Activated T-cell treated with anti-CD3 and anti-CD28 coated beads, Interleukin-2, amount 50 U/mL, for 24 hours (primary cell): ENCODE measurements at places on chromosomes 2 and 18.

DNA sequence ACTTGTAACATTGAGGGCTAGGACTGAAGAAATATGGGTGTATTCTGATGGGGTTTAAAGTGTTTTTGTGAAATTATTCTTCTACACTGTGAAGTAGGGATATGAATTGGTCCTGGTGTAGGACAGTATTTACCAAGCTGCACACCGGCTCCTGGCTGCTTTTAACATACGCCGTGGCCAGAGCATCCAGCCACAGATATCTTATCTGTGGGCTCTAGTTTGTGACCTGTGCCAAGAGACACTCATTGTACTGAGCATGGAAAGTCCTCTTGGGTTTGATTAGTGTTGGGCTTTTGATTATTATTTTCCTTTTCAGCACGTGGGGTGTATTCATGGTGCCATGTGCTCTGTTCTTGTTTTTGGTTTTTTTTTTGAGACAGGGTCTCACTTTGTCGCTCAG lies 8.0 kb downstream of the USP39 start:
- H3K4me3 ChIP-seq = no peak overlapping the region
- no peaks in the 10 kb centered on the region for H3K27me3 ChIP-seq
- DNase-seq = no peak

DNA sequence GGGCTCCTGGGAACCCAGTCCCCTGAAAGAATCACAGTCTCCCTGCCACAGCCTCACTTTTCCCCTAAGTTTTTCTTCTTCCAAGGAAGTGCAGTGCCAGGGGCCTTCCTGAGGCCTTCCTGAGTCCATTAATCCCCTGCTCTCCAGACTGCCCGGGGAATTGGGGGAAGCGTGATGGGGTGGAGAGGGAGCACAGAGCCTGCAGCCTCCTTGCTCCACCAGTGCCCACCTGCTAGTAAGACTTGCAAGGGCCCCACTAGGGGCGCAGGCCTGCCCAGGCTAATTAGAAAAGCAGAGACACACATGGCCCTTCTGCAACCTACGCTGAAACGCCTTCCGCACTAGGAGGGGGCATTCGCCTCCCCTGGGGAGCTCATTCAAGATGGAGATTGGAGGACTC lies 110.6 kb downstream of the MRO start:
- no peaks in the 10 kb centered on the region for H3K27me3 ChIP-seq
- no peak for DNase-seq
- no peaks in the 10 kb centered on the region for H3K4me1 ChIP-seq
- no peak overlapping the region for H3K4me3 ChIP-seq
- no peak overlapping the region for H3K27ac ChIP-seq

GRCh38 chr2:204340511-204340910 lies 204.8 kb upstream of the PARD3B start:
- no peak overlapping the region for H3K27ac ChIP-seq
- H3K27me3 ChIP-seq = peaks cover 44% of the 10 kb centered on the region
- no peaks in the 10 kb centered on the region for H3K4me1 ChIP-seq
- H3K4me3 ChIP-seq = no peak overlapping the region
- DNase-seq = no peak

DNA sequence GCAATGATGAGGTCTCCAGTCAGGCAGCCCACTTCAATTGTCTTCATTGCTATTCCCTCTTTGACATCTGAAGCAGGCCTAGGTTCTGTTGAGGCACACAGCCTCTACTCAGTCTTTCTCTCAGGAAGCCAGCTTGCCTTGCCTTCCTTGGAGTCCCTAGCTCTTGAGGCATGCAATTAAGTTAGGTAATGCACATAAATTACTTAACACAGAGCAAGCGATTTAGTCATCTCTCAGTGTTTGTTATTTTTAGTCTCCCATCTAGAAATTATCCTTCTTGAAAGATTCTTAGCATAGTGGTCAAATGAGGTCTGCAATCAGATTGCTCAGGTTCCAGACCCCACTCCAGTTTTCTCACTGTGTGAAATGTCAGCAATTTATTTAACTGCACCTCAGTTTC lies 32.0 kb downstream of the SULT1C4 start:
- no peak for DNase-seq
- no peaks in the 10 kb centered on the region for H3K36me3 ChIP-seq
- H3K27ac ChIP-seq = no peak overlapping the region
- H3K4me1 ChIP-seq = no peaks in the 10 kb centered on the region
- H3K4me3 ChIP-seq = no peak overlapping the region
- H3K27me3 ChIP-seq = peaks cover 6% of the 10 kb centered on the region

GRCh38 chr2:163493359-163494298 lies 242.2 kb downstream of the FIGN start:
- no peak overlapping the region for H3K27ac ChIP-seq
- no peaks in the 10 kb centered on the region for H3K27me3 ChIP-seq
- H3K36me3 ChIP-seq = no peaks in the 10 kb centered on the region
- H3K4me3 ChIP-seq = no peak overlapping the region
- DNase-seq = no peak

DNA sequence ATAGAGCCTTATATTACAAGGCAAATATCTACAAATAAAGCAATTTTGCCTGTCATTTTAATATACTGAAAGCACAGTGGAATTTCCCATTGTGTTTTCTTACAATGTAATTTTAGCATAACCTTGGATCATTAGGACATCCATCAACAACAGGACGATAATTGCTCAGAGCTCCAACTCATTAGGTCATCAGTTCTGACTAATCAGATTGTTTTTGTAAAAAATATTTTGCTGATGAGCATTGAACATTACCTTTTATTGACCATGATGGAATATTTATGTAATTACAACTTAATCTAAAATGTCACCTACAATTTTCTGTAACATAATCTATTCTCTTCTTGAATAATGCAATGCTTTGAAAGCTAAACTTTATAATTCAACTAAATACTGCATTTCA lies 215.3 kb upstream of the DSEL start:
- H3K36me3 ChIP-seq = no peaks in the 10 kb centered on the region
- no peaks in the 10 kb centered on the region for H3K27me3 ChIP-seq
- no peak overlapping the region for H3K4me3 ChIP-seq

DNA sequence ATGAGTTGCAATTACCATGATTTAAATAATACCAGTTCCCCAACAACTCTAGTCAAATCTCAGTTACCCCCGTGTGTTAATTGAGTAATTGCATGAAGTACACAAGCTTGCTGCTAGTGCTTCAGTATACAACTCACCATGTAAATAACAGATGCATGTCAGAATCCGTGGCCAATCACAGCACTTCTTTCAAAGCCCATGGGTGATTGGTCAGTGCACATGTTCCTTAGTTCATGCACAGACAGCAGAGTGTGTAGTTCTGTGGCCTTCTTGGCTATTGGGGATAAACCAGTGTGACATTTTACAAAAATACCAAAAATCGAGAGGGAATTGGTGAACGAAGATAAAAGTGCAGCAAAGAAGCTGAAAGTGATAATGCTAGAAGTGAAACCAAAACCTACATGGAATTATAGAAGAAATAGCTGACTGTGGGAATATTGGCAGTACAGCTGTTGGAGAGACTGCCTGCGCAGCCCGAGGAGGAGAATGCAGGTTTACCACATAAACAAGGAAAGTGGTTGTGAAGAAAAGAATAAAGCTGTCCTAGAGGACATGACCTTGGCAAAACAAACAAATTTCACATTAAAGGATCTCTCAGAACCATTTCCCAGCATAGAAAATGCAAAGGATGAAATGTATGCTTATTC lies 59.4 kb downstream of the NEDD4L start:
- no peak for DNase-seq
- no peak overlapping the region for H3K27ac ChIP-seq
- H3K4me1 ChIP-seq = peaks cover 9% of the 10 kb centered on the region
- no peak overlapping the region for H3K4me3 ChIP-seq
- H3K27me3 ChIP-seq = peaks cover 21% of the 10 kb centered on the region
- no peaks in the 10 kb centered on the region for H3K36me3 ChIP-seq

GRCh38 chr2:10139536-10139935 lies 17.0 kb downstream of the RRM2 start:
- peaks cover 28% of the 10 kb centered on the region for H3K4me1 ChIP-seq
- H3K4me3 ChIP-seq = no peak overlapping the region
- peak; percentile 12 for DNase-seq
- no peaks in the 10 kb centered on the region for H3K27me3 ChIP-seq
- H3K36me3 ChIP-seq = peaks cover 69% of the 10 kb centered on the region
- H3K27ac ChIP-seq = peak overlapping the region; percentile 37

DNA sequence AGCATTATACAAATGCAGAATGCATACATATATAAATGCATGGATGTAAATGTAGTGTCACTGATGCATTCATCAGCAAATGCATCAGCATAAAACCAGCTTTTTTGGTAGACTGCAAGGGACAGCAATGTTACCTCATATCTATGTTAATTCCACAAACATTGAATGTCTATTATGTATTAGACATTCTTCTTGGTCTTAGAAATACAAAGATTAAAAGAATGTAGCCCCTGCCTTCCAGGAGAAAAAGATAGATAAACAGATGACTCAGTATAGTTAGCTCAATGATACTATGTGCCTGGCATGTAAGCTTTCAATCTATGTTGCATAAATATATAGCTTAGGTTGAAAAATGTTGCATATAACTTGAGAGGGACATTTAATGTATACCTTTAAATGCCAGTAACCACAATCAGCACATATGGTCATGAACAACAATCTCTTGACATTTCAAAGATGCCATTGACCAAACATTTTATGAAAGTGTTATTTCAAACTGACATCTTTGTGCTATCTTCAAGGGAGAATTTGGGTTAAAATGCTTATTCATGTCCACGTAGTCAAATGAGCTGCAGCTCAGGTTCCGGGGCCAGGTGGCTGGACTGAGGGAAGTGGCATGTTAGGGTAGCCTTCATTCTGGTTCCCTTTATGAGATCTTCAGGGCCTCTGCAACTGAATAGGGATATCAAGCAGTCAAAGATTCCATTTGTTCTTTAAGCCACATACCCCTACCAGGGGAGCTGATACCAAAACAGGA lies 45.2 kb upstream of the GCG start:
- peaks cover 10% of the 10 kb centered on the region for H3K4me1 ChIP-seq
- H3K27ac ChIP-seq = no peak overlapping the region
- H3K36me3 ChIP-seq = no peaks in the 10 kb centered on the region
- peaks cover 52% of the 10 kb centered on the region for H3K27me3 ChIP-seq

- H3K4me3 ChIP-seq = no peak overlapping the region
- no peak for DNase-seq
- H3K27me3 ChIP-seq = peaks cover 13% of the 10 kb centered on the region
- peaks cover 8% of the 10 kb centered on the region for H3K36me3 ChIP-seq
These were observed 113.4 kb downstream of the HDAC4 start for GRCh38 chr2:239287461-239287860.

GRCh38 chr2:120490091-120490798 lies 144.3 kb downstream of the INHBB start:
- H3K27ac ChIP-seq = no peak overlapping the region
- no peak overlapping the region for H3K4me3 ChIP-seq
- no peaks in the 10 kb centered on the region for H3K4me1 ChIP-seq
- peaks cover 16% of the 10 kb centered on the region for H3K27me3 ChIP-seq

DNA sequence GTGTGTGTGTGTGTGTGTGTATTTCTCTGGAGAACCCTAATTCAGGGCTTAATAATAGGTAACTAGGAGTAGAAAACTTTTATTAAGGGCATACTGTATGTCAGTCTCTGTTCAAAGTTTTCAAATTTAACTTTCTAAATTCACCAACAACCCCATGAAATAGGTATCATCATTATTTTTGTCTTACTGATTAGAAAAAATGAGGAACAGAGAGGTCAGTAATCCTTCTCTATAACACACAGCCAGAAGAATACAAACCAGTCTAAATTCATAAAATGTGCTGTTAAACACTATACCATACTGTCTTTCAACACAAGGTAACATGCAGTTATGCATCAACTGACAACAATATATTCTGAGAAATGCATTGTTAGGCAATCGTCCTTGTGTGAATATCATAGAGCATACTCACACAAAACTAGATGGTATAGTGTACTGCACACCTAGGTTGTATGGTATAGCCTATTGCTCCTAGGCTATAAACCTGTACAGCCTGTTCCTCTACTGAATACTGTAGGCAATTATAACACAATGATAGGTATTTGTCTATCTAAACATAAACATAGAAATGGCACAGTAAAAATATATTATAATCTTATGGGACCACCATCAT lies 143.1 kb downstream of the PTH2R start:
- H3K36me3 ChIP-seq = no peaks in the 10 kb centered on the region
- no peak for DNase-seq
- no peak overlapping the region for H3K4me3 ChIP-seq
- H3K27me3 ChIP-seq = no peaks in the 10 kb centered on the region
- H3K27ac ChIP-seq = no peak overlapping the region

GRCh38 chr2:232038251-232038880 lies 76.9 kb downstream of the DIS3L2 start:
- no peak overlapping the region for H3K27ac ChIP-seq
- peaks cover 27% of the 10 kb centered on the region for H3K4me1 ChIP-seq
- peaks cover 76% of the 10 kb centered on the region for H3K36me3 ChIP-seq
- H3K4me3 ChIP-seq = no peak overlapping the region
